ENCODE measurements at places on chromosomes 5 and 9.

- no peaks in the 10 kb centered on the region for H3K27me3 ChIP-seq
- H3K36me3 ChIP-seq = no peaks in the 10 kb centered on the region
- H3K4me1 ChIP-seq = no peaks in the 10 kb centered on the region
- DNase-seq = no peak
These were observed 21.7 kb upstream of the RNF130 start for GRCh38 chr5:180093241-180093640.

- H3K36me3 ChIP-seq = no peaks in the 10 kb centered on the region
- DNase-seq = no peak
- no peak overlapping the region for H3K27ac ChIP-seq
- H3K4me3 ChIP-seq = no peak overlapping the region
- H3K27me3 ChIP-seq = no peaks in the 10 kb centered on the region
These were observed 146.2 kb downstream of the GOLPH3 start for GRCh38 chr5:32027717-32028458.

DNA sequence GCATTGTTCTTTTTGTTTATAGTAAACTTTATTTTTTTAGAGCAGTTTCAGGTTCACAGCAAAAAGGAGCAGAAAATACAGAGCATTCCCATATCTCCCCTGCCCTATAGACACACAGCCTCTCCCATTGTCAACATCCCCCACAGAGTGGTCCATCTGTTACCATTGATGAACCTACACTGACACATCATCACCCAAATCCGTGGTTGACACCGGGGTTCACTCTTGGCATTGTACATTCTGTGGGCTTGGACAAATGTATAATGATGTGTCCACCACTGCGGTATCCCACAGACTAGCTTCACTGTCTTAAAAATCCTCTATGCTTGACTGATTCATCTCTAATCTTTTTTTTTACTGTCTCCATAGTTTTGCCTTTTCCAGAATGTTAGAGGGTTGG lies 120.7 kb upstream of the SPATA31C2 start:
- H3K4me3 ChIP-seq = no peak overlapping the region
- no peaks in the 10 kb centered on the region for H3K27me3 ChIP-seq
- H3K4me1 ChIP-seq = no peaks in the 10 kb centered on the region
- DNase-seq = no peak

- no peaks in the 10 kb centered on the region for H3K27me3 ChIP-seq
- no peaks in the 10 kb centered on the region for H3K36me3 ChIP-seq
- H3K27ac ChIP-seq = no peak overlapping the region
- H3K4me3 ChIP-seq = no peak overlapping the region
These were observed 211.7 kb upstream of the MVB12B start for GRCh38 chr9:126114850-126115460.

GRCh38 chr5:138037271-138037670 lies 4.4 kb upstream of the FAM13B start:
- H3K36me3 ChIP-seq = no peaks in the 10 kb centered on the region
- H3K4me3 ChIP-seq = no peak overlapping the region
- DNase-seq = no peak
- no peak overlapping the region for H3K27ac ChIP-seq
- H3K27me3 ChIP-seq = no peaks in the 10 kb centered on the region

- H3K4me1 ChIP-seq = peaks cover 7% of the 10 kb centered on the region
- no peak overlapping the region for H3K27ac ChIP-seq
- DNase-seq = no peak
- H3K36me3 ChIP-seq = no peaks in the 10 kb centered on the region
These were observed 2.1 kb upstream of the SLC25A46 start for GRCh38 chr5:110736753-110737152.

DNA sequence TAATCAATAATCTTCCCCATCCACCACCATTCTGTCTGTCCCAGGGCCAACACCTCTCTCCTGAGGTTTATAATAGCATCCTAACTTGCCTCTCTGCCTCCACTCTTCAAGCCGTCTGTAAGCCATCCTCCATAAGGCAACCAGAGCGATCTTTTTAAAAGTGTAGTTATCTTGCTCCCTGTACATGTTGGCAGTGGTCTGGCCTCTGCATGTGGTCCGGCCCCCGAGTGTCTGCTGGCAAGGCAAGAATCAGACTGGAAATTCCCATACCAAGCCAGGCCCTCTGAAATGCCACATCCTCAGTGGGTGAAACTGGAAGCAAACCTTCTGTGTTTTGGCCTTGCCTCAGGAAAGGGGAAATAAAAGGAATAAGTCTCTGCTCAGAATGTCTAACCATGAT lies 17.0 kb downstream of the TTLL11 start:
- H3K36me3 ChIP-seq = no peaks in the 10 kb centered on the region
- DNase-seq = no peak
- H3K27me3 ChIP-seq = no peaks in the 10 kb centered on the region
- no peak overlapping the region for H3K4me3 ChIP-seq
- H3K27ac ChIP-seq = no peak overlapping the region

DNA sequence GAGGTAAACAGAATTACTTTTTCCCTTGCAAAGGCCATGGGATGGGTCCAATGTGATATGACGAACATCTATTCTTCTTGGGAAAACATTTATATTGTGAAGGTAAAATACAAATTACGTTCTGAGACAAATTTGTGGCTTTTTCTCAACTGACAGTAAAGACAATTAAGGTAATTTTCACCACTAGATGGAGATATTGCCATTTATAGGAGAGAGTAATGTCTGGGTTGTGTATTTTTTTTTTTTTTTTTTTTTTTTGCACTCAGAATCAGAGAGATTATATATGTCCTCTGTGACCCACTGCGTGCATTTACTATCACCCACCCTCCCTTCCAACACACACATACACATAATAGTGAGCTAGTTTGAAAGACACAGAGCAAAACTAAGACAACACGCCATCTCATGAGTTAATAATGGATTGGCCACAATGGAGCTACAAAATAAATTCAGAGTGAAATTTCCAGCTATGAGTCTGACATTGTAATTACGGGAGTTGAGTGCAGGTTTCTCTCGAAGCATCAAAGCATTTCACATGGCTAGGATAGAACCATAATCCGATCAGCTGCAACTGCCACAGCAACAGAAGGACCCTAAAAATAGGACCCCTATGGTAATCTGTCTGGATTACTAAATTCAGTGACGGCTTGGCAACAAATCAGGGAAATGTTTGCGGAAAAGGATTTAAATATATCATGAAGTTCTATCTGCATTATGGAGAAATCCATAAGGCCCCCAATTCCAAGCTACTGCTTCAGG lies 49.2 kb downstream of the ANXA1 start:
- H3K36me3 ChIP-seq = no peaks in the 10 kb centered on the region
- DNase-seq = no peak
- H3K27me3 ChIP-seq = no peaks in the 10 kb centered on the region
- no peak overlapping the region for H3K4me3 ChIP-seq
- H3K4me1 ChIP-seq = no peaks in the 10 kb centered on the region

DNA sequence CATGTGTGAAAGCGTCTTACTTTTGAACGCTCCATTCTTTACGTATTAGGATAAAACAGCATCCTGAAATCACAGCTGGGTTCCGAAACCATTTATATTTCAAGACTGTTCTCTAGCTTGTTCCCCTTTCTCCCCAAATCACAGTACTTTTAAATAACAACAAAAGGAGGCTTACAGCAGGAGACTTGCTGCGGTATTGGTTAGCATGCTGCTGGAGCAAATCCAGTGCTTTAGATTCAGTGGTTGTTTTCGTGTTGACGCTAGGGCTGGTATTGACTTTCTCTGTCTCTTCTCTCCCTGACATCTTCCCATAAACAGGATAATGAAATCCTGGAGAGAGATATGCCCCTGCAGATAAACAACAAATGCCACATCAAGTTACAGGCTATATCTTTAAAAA lies 103.1 kb downstream of the ZNF608 start:
- no peak for DNase-seq
- H3K27me3 ChIP-seq = no peaks in the 10 kb centered on the region
- H3K27ac ChIP-seq = no peak overlapping the region
- H3K36me3 ChIP-seq = no peaks in the 10 kb centered on the region

DNA sequence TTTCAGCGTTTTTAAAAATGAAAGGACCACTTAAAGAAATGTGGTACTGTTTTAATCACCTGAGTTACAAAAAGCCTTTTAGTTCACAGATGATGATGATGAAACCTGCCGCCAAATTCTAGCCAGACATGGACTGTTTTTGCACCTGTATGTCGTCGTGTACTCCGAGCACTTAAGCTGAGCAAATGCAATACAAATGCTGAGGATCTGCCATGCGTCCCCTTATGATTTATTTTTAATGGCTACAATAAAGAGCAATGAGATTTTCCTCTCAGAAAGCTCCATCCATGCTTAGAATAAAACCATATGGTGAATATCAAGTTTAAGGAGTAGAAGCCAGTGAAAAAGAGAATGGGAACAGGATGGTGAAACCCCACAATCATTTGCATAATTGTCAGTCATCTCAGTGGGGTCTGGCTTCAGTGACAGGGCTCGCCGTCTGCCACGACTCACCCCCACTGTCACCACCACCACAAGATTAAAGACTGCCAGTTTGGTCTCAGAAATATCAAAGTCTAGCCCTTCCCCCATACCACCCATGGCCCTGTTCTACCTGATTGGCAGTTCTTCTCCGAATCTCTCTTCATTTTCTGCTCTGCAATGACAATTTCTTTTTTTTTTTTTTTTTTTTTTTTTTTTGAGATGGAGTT lies 159.9 kb downstream of the GOLPH3 start:
- H3K36me3 ChIP-seq = no peaks in the 10 kb centered on the region
- no peaks in the 10 kb centered on the region for H3K4me1 ChIP-seq
- no peak overlapping the region for H3K27ac ChIP-seq

- H3K4me1 ChIP-seq = no peaks in the 10 kb centered on the region
- DNase-seq = no peak
- no peak overlapping the region for H3K27ac ChIP-seq
- no peaks in the 10 kb centered on the region for H3K36me3 ChIP-seq
These were observed 251.9 kb downstream of the MAT2B start for GRCh38 chr5:163757344-163757743.

- H3K36me3 ChIP-seq = peaks cover 65% of the 10 kb centered on the region
- no peak overlapping the region for H3K27ac ChIP-seq
- DNase-seq = no peak
These were observed 34.0 kb downstream of the IDNK start for GRCh38 chr9:83656952-83657351.

GRCh38 chr5:157971571-157972216 lies 112.7 kb upstream of the CLINT1 start:
- no peaks in the 10 kb centered on the region for H3K27me3 ChIP-seq
- no peaks in the 10 kb centered on the region for H3K36me3 ChIP-seq
- no peaks in the 10 kb centered on the region for H3K4me1 ChIP-seq
- no peak for DNase-seq

GRCh38 chr5:40386289-40386688 lies 293.4 kb upstream of the PTGER4 start:
- no peaks in the 10 kb centered on the region for H3K36me3 ChIP-seq
- DNase-seq = no peak
- H3K27me3 ChIP-seq = no peaks in the 10 kb centered on the region
- no peak overlapping the region for H3K4me3 ChIP-seq
- H3K4me1 ChIP-seq = peaks cover 57% of the 10 kb centered on the region

GRCh38 chr9:69542058-69542457 lies 130.1 kb downstream of the APBA1 start:
- H3K27me3 ChIP-seq = no peaks in the 10 kb centered on the region
- no peak overlapping the region for H3K4me3 ChIP-seq
- no peak overlapping the region for H3K27ac ChIP-seq
- H3K36me3 ChIP-seq = no peaks in the 10 kb centered on the region
- H3K4me1 ChIP-seq = no peaks in the 10 kb centered on the region

- H3K27me3 ChIP-seq = no peaks in the 10 kb centered on the region
- no peak overlapping the region for H3K4me3 ChIP-seq
- H3K36me3 ChIP-seq = no peaks in the 10 kb centered on the region
- H3K27ac ChIP-seq = no peak overlapping the region
- DNase-seq = no peak
These were observed 105.4 kb upstream of the TBCA start for GRCh38 chr5:77881528-77881927.

DNA sequence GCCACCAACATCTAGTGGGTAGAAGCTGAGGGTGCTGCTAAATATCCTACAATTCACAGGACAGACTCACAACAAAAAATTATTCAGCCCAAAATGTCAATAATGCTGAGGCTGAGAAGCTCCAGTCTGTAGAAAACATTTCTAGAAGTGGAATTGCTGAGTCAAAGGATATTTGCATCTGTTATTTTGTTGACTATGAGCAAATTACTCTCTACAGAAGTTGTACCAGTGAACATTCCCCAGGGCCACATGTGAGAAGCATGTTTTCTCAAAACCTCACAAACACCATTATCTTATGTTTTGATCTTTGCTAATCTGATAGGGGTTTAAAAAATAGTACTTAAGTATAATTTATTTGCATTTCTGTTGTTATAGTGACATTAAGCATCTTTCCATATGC lies 15.4 kb downstream of the ITK start:
- no peak for DNase-seq
- no peak overlapping the region for H3K4me3 ChIP-seq
- peaks cover 89% of the 10 kb centered on the region for H3K4me1 ChIP-seq
- peaks cover 34% of the 10 kb centered on the region for H3K36me3 ChIP-seq

GRCh38 chr5:80668016-80668969 lies 13.5 kb upstream of the DHFR start:
- H3K27ac ChIP-seq = no peak overlapping the region
- H3K36me3 ChIP-seq = peaks cover 36% of the 10 kb centered on the region
- no peak for DNase-seq

GRCh38 chr9:35306283-35306682 lies 144.5 kb downstream of the UNC13B start:
- H3K4me3 ChIP-seq = no peak overlapping the region
- DNase-seq = no peak
- H3K36me3 ChIP-seq = no peaks in the 10 kb centered on the region
- H3K27ac ChIP-seq = no peak overlapping the region

DNA sequence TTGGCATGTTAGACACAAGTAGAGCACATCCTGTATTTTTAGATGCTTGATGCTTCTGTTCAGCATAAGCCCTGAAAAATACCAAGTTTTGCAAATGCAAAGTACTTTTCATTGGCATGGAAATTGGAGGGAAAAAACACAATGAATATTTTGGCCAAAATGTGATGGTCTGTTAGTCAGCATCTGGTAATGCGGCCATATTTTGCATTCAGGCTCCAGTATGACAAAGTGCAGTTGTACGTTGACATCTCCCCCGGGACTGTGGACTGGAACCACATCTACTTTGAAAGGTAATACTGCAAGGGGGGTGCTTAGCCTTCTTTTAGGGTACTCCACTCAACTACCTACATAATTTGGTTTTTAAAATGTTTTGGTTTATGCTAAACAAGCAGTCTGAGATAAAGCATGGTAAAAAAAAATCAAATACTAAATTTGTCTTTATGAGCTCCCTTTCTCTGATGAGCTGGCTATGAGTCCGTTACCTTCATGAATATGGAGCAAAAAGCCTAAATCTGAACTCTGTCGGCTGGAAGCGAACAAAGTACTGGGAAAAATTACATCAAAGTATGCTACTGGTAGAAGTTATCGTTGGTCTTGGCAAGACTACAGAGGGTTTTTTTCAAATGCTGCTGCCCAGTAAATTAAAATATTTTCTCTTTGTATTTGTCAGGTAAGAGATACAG lies 297.0 kb downstream of the ARHGEF28 start:
- H3K4me1 ChIP-seq = no peaks in the 10 kb centered on the region
- no peak overlapping the region for H3K4me3 ChIP-seq
- DNase-seq = no peak

- H3K4me1 ChIP-seq = no peaks in the 10 kb centered on the region
- no peaks in the 10 kb centered on the region for H3K27me3 ChIP-seq
- DNase-seq = no peak
These were observed 86.6 kb downstream of the GABRA1 start for GRCh38 chr5:161934486-161934885.

- peaks cover 8% of the 10 kb centered on the region for H3K4me1 ChIP-seq
- peak within 1 kb of the TSS; percentile 21 for H3K27ac ChIP-seq
- DNase-seq = peak; percentile 59
- no peaks in the 10 kb centered on the region for H3K36me3 ChIP-seq
- peak within 1 kb of the TSS; percentile 61 for H3K4me3 ChIP-seq
These were observed 289.5 kb downstream of the DOCK8 start for GRCh38 chr9:503881-504852.

- H3K4me1 ChIP-seq = no peaks in the 10 kb centered on the region
- no peaks in the 10 kb centered on the region for H3K36me3 ChIP-seq
- no peak overlapping the region for H3K4me3 ChIP-seq
- H3K27me3 ChIP-seq = no peaks in the 10 kb centered on the region
- H3K27ac ChIP-seq = no peak overlapping the region
These were observed 10.5 kb downstream of the CSF1R start for GRCh38 chr5:150075806-150076205.
